ENCODE measurements at places on chromosomes 3 and 15. TPM values are rescaled to one million over a fixed set of nuclear protein-coding genes. Genes with fewer than 3 reads are reported as not detected.

ABHD10 gene
- total RNA-seq, result 84.2 TPM

ZNF654 gene
- total RNA-seq, result 15.6 TPM

- H3K4me3 ChIP-seq, result no peak overlapping the region
- H3K36me3 ChIP-seq, result no peaks in the 10 kb centered on the region
- no peak for DNase-seq
- H3K27ac ChIP-seq, result no peak overlapping the region
Observed at GRCh38 chr3:194355379-194355778, 4.3 kb upstream of the CPN2 start.

GRCh38 chr3:39540162-39540921, 72.9 kb downstream of the MOBP start:
- peaks cover 6% of the 10 kb centered on the region for H3K4me1 ChIP-seq
- H3K27me3 ChIP-seq, result peaks cover 3% of the 10 kb centered on the region
- no peak for DNase-seq
- no peaks in the 10 kb centered on the region for H3K36me3 ChIP-seq
- no peak overlapping the region for H3K27ac ChIP-seq
